ENCODE measurements at places on chromosomes 4 and X. TPM values are rescaled to one million over a fixed set of nuclear protein-coding genes. Genes with fewer than 3 reads are reported as not detected.
A peak's percentile ranks its signal among the peaks of the same experiment; 100 is the strongest.

Gene GPR50
- not detected for total RNA-seq

Gene SULT1E1
- total RNA-seq: not detected

DNA sequence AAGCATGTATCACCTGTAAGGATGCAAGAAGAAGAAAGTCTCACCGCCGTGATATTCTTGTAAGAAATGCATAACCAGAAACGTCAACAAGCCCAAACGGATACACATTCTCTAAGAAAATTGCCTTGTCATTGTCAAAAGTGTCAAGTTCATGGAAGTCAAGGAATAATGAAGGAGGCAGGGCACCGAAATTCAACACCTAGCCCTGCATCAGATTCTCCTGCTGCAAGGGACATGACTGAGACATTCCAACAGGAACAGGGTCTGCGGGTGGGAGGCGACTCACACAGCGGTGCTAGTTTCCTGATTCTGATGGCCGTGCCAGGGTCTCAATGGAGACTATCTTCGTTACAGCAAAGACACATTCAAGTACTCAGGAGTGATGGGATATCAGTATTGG lies 26.7 kb downstream of the IRF2 start:
- DNase-seq: no peak
- H3K27me3 ChIP-seq: no peaks in the 10 kb centered on the region
- no peak overlapping the region for H3K27ac ChIP-seq

Gene GLUD2
- total RNA-seq: 0.68 TPM

DNA sequence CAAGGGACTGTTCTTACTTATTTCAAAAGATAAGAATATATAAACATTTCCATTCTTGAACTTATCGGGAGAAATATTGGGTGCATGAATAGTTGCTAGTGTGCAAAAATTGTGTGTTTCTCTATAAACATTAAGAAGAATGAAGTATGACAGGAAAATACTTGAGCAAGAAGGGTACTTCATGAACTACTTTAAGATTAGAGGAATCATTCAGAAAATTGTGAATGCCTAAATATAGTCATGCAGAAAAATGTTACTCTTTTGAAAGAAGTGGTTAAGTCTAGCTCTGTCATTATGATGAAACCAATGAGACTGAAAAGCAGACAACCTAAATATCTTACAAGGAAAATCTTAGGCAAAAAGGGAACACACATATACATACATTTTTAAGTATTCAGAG lies 207.8 kb upstream of the PCDH18 start:
- H3K27ac ChIP-seq: no peak overlapping the region
- no peaks in the 10 kb centered on the region for H3K27me3 ChIP-seq
- DNase-seq: no peak
- H3K36me3 ChIP-seq: no peaks in the 10 kb centered on the region

Gene KLF8
- total RNA-seq: 5.2 TPM

Gene TEC
- 2.7 TPM for total RNA-seq

DNA sequence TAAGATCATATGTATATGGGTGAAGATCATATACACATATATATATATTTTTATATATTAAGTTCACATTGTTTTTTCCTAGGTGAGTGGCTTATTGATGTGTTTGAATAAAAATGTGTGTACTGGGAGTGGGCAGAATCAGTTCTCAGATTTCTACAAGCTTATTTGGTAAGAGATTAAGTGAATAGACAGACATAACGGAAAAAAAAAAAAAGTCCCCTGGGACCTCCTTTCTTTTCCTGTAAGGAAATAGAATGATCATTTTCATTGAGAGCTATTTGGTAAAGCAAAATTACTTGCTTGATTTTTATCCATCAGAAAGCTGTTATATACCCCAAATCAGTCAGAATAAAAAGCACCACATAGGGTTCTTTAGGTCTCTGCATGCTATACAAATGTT lies 597.7 kb downstream of the PCDH18 start:
- H3K36me3 ChIP-seq: no peaks in the 10 kb centered on the region
- H3K4me3 ChIP-seq: no peak overlapping the region
- no peak for DNase-seq
- H3K27ac ChIP-seq: no peak overlapping the region
- no peaks in the 10 kb centered on the region for H3K4me1 ChIP-seq

Gene LANCL3
- total RNA-seq: 0.28 TPM

- DNase-seq: no peak
- no peaks in the 10 kb centered on the region for H3K27me3 ChIP-seq
- H3K4me3 ChIP-seq: no peak overlapping the region
- no peaks in the 10 kb centered on the region for H3K36me3 ChIP-seq
Observed at GRCh38 chrX:31836479-31836878, 764.6 kb upstream of the FTHL17 start.

Gene BLOC1S4
- 20.1 TPM for total RNA-seq

DNA sequence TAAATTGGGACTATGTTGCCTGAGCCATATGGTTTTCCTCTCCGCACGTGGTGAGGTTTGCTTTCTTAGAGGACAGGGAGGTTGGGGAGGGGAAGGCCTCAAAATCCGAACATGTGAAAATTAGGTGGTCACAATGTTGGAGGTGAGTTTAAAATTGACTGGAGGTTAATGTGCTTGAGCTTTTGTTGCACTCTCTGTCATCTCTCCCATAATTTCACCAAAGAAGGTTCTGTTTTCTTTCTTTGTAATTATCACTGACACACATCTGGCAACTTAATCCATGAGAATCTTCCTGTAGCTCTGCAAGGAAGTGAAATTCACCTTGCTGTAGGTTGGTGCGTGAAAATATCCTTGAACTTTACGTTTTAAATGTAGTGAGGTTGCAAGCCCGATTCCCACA lies 225.5 kb downstream of the PDGFC start:
- H3K4me1 ChIP-seq: no peaks in the 10 kb centered on the region
- H3K27ac ChIP-seq: no peak overlapping the region
- no peaks in the 10 kb centered on the region for H3K36me3 ChIP-seq
- no peaks in the 10 kb centered on the region for H3K27me3 ChIP-seq

DNA sequence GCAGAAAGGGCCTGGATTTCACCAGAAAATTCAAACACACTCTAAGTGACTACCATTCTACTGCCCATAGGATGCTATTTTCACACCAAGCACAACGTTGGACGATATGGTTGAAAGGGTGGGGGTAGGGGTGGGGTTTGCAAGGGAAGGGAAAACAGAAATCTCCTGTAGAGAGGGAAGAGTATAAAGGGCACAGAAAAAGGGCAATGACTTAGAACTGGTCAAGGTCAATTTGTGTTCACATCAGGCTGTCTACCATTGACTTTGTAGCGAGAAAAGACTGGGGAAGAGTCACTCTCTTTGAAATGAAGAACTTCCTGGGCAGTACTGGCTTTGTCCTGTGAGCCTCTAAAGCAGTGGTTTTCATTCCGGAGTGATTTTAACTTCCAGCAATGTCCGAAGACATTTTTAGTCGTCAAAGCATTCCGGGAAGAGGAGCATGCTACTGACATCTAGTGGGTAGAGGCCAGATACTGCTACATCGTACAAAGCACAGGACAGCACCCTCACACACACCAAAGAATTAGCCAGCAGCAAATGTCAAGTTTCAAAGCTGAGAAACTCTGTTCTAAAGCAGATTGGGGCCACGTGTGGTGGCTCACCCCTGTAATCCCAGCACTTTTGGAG lies 48.4 kb upstream of the SLC7A3 start:
- no peaks in the 10 kb centered on the region for H3K36me3 ChIP-seq
- H3K27ac ChIP-seq: no peak overlapping the region
- no peaks in the 10 kb centered on the region for H3K4me1 ChIP-seq
- peak; percentile 55 for DNase-seq
- H3K4me3 ChIP-seq: no peak overlapping the region

GRCh38 chr4:168434993-168435392 lies 45.3 kb downstream of the DDX60L start:
- H3K4me1 ChIP-seq: peaks cover 3% of the 10 kb centered on the region
- DNase-seq: no peak
- peaks cover 60% of the 10 kb centered on the region for H3K36me3 ChIP-seq
- H3K4me3 ChIP-seq: no peak overlapping the region
- no peaks in the 10 kb centered on the region for H3K27me3 ChIP-seq

- H3K27ac ChIP-seq: no peak overlapping the region
- peaks cover 3% of the 10 kb centered on the region for H3K36me3 ChIP-seq
- no peak overlapping the region for H3K4me3 ChIP-seq
- no peaks in the 10 kb centered on the region for H3K27me3 ChIP-seq
- H3K4me1 ChIP-seq: peaks cover 4% of the 10 kb centered on the region
- DNase-seq: no peak
Observed at GRCh38 chr4:56748271-56748670, 67.2 kb upstream of the HOPX start.

Gene SLC10A7
- total RNA-seq: 18.2 TPM

Gene TSPAN6
- not detected for total RNA-seq

DNA sequence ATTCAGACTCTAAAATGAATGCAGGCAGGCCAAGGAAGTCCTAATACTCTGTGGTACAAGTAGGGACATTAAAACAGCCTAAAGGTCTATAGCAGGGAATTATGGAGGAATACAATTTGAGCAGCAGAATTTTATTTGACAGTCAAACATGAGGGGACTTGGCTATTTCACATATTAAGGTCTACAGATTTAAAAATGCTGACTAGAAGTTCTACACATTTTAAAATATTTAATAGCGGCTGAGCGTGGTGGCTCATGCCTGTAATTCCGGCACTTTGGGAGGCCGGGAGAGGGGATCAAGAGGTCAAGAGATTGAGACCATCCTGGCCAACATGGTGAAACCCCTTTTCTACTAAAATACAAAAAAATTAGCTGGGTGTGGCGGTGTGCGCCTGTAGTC lies 10.8 kb downstream of the HAUS3 start:
- peaks cover 32% of the 10 kb centered on the region for H3K36me3 ChIP-seq
- DNase-seq: no peak
- H3K4me3 ChIP-seq: no peak overlapping the region
- no peak overlapping the region for H3K27ac ChIP-seq
- H3K27me3 ChIP-seq: no peaks in the 10 kb centered on the region

Gene GABRE
- total RNA-seq: not detected

Gene RHOXF1
- total RNA-seq: not detected

Gene RNF150
- not detected for total RNA-seq

DNA sequence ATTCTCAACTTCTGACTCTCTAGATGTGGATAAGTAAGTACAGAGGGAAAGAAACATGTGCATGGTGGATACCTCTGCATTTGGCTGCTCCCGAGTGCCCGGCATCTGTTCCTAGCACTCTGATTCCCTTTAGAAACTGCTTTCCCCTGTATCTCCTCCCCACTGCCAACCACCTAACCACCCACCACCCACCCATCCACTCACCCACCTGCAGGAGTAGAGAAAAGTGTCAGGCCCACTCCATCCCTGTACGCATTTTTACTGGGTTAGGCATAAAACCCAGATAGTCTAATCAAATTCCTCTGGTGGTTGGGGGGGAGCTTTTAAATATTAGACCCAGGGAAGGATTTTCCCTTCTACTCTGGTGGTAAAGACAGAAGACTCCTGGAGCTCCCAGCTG lies 63.0 kb downstream of the TMEM154 start:
- H3K27me3 ChIP-seq: peaks cover 21% of the 10 kb centered on the region
- no peak overlapping the region for H3K4me3 ChIP-seq
- no peaks in the 10 kb centered on the region for H3K36me3 ChIP-seq
- H3K27ac ChIP-seq: no peak overlapping the region
- H3K4me1 ChIP-seq: no peaks in the 10 kb centered on the region

Gene MAP3K15
- total RNA-seq: 0.31 TPM

GRCh38 chrX:132219343-132219768 lies at the start of gene RAP2C:
Gene RAP2C, minus strand, starts transcription at chrX:132219447. Its CDS starts 2,179 bp downstream, at chrX:132217268.
- peaks cover 11% of the 10 kb centered on the region for H3K36me3 ChIP-seq
- no peaks in the 10 kb centered on the region for H3K27me3 ChIP-seq
- H3K4me1 ChIP-seq: peaks cover 14% of the 10 kb centered on the region
- DNase-seq: peak; percentile 85
- peak within 1 kb of the TSS; percentile 86 for H3K4me3 ChIP-seq

GRCh38 chr4:41213625-41214135 lies 662 bp downstream of the APBB2 start:
- DNase-seq: peak; percentile 57
- H3K4me3 ChIP-seq: peak overlapping the region; percentile 87
- H3K27me3 ChIP-seq: peaks cover 60% of the 10 kb centered on the region

DNA sequence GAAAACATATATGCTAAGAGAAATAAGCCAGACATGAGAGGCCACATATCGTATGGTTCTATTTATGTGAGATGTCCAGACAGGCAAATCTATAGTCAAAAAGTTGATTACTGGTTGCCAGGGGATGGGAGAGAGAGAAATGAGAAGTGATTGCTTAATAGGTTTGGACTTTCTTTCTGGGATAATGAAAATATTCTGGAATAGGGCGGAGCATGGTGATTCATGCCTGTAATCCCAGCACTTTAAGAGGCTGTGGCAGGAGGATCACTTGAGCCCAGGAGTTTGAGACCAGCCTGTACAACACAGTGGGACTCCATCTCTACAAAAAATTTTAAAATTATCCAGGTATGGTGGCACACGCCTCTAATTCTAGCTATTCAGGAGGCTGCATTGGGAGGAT lies 22.4 kb downstream of the RBM47 start:
- H3K4me1 ChIP-seq: no peaks in the 10 kb centered on the region
- no peak overlapping the region for H3K27ac ChIP-seq
- H3K4me3 ChIP-seq: no peak overlapping the region
- DNase-seq: no peak

DNA sequence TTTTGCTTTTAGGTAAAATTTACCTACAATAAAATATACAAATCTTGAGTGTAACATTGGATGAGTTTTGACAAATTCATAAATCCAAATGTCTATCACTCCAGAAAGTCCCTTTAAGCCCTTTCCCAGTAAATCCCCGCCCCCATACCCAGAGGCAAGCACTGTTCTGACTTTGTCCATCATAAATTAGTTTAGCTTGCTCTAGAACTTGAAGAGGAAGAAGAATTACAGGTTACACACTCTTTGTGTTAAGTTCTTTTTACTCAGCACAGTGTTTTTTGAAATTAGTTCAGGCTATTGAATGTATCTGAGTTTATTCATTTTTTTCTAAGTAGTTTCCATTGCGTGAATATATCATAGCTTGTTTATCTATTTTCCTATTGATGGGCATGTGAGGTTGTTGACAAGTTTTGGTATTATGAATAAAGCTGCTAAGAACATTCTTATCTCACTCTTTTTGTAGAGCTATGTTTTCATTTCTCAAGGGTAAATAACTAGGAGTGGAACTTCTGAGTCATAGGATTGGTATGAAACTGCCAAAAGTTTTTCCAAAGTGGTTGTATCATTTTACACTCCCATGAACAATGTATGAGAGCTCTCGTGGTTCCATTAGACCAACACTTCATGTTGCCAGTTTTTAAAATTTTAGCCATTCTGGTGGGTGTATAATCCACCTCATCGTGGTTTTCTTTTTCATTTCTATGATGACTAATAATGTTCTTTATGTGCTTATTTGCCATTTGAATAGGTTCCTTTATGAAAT lies 22.4 kb upstream of the HPSE start:
- H3K27ac ChIP-seq: peak overlapping the region; percentile 96
- H3K36me3 ChIP-seq: peaks cover 4% of the 10 kb centered on the region
- no peaks in the 10 kb centered on the region for H3K27me3 ChIP-seq
- peaks cover 15% of the 10 kb centered on the region for H3K4me1 ChIP-seq
- H3K4me3 ChIP-seq: peak overlapping the region; percentile 22
- no peak for DNase-seq

Gene HUWE1
- 485 TPM for total RNA-seq

Gene NXF2
- total RNA-seq: not detected

GRCh38 chrX:120561634-120562568 lies 1.1 kb upstream of the CUL4B start:
- peak overlapping the region; percentile 99 for H3K4me3 ChIP-seq
- H3K27me3 ChIP-seq: no peaks in the 10 kb centered on the region
- no peak for DNase-seq
- H3K36me3 ChIP-seq: peaks cover 4% of the 10 kb centered on the region
- H3K27ac ChIP-seq: peak overlapping the region; percentile 99

Gene EREG
- not detected for total RNA-seq

Gene MAGEA6
- not detected for total RNA-seq

GRCh38 chrX:8607326-8607725 lies 124.6 kb downstream of the ANOS1 start:
- no peak overlapping the region for H3K27ac ChIP-seq
- no peaks in the 10 kb centered on the region for H3K36me3 ChIP-seq
- no peak overlapping the region for H3K4me3 ChIP-seq

Gene FGF13
- total RNA-seq: not detected

Measured in activated CD4-positive, alpha-beta T cell treated with anti-CD3 and anti-CD28 coated beads, Interleukin-2, amount 10 ng/mL, durations not matched to agents 24 days and 14 days (primary cell).